Upper lobe of left lung (tissue), 6 donors: ENCODE measurements at places on chromosomes 11 and 22. TPM values are rescaled to one million over a fixed set of nuclear protein-coding genes. Genes with fewer than 3 reads are reported as not detected.

The SCT gene
- not detected for total RNA-seq

- peaks cover 23% of the 10 kb centered on the region for H3K27me3 ChIP-seq
- DNase-seq: no peak
- H3K4me1 ChIP-seq: peaks cover 32% of the 10 kb centered on the region
- H3K4me3 ChIP-seq: no peak overlapping the region
- H3K36me3 ChIP-seq: no peaks in the 10 kb centered on the region
Measured at GRCh38 chr11:45920531-45921477, 1.7 kb upstream of the LARGE2 start.

- H3K27me3 ChIP-seq: no peaks in the 10 kb centered on the region
- no peaks in the 10 kb centered on the region for H3K4me1 ChIP-seq
- no peak overlapping the region for H3K4me3 ChIP-seq
- H3K27ac ChIP-seq: no peak overlapping the region
- H3K36me3 ChIP-seq: no peaks in the 10 kb centered on the region
Measured at GRCh38 chr11:46251954-46252353, 25.5 kb upstream of the CREB3L1 start.

GRCh38 chr11:112889446-112889845 is 71.8 kb upstream of the NCAM1 start:
- H3K27me3 ChIP-seq: no peaks in the 10 kb centered on the region
- no peaks in the 10 kb centered on the region for H3K4me1 ChIP-seq
- no peaks in the 10 kb centered on the region for H3K36me3 ChIP-seq
- DNase-seq: no peak

- H3K27me3 ChIP-seq: no peaks in the 10 kb centered on the region
- H3K36me3 ChIP-seq: no peaks in the 10 kb centered on the region
- H3K4me1 ChIP-seq: peaks cover under 1% of the 10 kb centered on the region
- no peak overlapping the region for H3K4me3 ChIP-seq
Measured at GRCh38 chr11:19552656-19553260, 159.9 kb upstream of the NAV2 start.

DNA sequence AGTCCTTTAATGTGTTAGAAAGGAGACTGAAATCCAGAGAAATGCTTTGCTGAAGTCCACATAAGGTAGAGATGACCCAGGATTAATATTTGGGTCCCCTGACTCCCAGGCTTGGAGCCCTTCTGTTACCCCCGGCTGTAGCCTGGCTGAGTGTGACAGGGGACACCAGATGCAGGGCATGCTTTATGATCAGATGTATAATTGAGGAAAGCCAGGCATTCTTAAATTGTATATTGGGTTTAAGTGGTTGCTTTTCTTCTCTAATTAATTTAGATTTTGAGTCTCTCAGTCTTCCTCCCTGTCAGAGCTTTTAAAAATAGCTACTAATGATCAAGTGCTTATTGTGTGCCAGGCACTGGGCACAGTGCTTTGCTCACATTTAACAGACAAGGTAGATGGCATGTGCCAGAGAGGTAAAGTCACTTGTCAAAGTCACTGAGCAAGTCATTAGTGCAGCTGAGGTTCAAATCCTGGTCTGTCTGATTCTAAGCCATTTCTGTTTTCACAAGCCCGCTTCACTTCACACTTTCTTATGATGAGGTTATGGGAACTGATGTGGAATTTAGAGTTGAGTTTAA is 7.9 kb downstream of the ZNRF3 start:
- peaks cover 20% of the 10 kb centered on the region for H3K4me1 ChIP-seq
- DNase-seq: no peak
- H3K36me3 ChIP-seq: no peaks in the 10 kb centered on the region
- no peak overlapping the region for H3K27ac ChIP-seq
- H3K27me3 ChIP-seq: no peaks in the 10 kb centered on the region
- no peak overlapping the region for H3K4me3 ChIP-seq

GRCh38 chr11:12272821-12273617 is 104.4 kb upstream of the PARVA start:
- DNase-seq: no peak
- no peak overlapping the region for H3K27ac ChIP-seq
- no peaks in the 10 kb centered on the region for H3K27me3 ChIP-seq
- no peak overlapping the region for H3K4me3 ChIP-seq

DNA sequence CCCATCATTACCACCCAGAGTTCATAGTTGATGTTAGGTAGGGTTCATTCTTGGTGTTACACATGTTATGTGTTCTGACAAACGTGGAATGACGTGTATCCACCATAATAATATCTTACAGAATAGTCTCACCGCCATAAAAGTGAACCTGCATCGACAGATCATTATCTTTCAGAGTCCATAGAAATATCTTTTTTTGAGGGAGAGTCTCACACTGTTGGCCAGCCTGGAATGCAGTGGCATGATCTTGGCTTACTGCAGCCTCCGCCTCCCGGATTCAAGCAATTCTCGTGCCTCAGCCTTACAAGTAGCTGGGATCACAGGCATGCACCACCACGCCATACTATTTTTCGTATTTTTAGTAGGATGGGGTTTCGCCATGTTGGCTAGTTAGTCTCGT is 113.9 kb downstream of the BCR start:
- no peaks in the 10 kb centered on the region for H3K27me3 ChIP-seq
- peaks cover 65% of the 10 kb centered on the region for H3K36me3 ChIP-seq
- H3K27ac ChIP-seq: no peak overlapping the region
- DNase-seq: no peak

DNA sequence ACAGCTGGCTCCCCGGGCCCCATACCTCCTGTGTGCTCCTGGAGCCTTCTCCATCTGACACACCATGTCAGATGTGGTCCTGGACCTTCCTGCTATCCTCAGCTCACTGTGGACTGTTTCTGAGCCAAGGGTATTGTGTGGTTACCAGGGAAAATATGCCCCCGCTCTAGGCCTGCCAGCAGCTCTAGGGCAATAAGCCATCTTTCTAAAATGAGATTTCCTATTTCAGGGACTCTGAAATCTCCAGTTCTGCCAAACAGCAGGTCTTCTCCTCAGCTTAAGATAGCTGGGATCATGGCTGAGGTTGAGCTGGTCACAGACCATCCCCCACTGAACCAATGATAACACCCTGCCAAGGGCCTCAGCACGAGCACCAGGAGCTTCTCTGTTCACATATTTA is 227.6 kb downstream of the ST3GAL4 start:
- no peak overlapping the region for H3K27ac ChIP-seq
- DNase-seq: no peak
- no peaks in the 10 kb centered on the region for H3K36me3 ChIP-seq
- H3K4me3 ChIP-seq: no peak overlapping the region
- no peaks in the 10 kb centered on the region for H3K27me3 ChIP-seq
